Suprapubic skin (tissue), 4 donors: ENCODE measurements at places on chromosomes 13 and 19.

DNA sequence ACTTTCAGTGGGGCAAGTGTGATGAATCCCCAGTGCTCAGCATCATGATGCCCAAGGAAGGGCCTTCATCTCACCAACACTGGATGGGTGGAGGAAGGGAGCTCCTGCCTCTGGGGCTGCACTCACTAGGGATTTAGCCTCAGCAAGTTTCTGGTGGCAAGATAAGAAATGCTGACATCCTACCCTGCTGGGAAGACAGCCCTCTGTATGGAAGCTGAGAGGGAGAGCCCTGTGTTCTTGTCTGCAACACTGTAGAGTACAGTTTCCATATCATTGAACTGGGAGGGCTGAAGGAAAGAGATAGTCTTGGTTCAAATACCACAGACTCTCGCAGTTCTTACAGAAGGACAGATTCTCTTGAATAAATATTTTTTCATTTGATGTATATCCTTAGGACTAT lies 7.3 kb upstream of the ZNF460 start:
- DNase-seq = no peak

- DNase-seq = no peak
Observed at GRCh38 chr19:50378169-50378862, 2.1 kb downstream of the NR1H2 start.

GRCh38 chr19:45659096-45659729 lies 8.8 kb upstream of the GIPR start:
- no peak for DNase-seq

DNA sequence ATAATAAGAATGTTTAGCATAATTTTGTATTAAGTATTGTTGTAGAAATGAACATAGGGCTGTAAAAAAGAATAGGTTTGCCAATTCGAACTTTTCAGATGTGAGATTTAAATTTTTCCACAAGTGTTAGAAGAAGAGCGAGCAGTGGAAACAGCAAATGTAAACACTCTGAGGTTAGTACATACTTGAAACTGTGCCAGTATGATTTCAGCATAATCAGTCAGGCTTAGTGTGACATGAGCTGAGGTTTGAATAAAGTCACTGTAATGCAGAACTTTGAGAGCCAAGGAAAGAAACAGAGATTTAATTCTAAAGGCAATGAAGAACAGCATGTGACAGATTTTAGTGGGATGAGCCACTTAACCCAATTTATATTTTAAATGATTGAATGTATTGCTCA lies 2166.4 kb downstream of the PCDH9 start:
- DNase-seq = no peak

GRCh38 chr13:48798180-48798579 lies 144.5 kb downstream of the CYSLTR2 start:
- DNase-seq = no peak

DNA sequence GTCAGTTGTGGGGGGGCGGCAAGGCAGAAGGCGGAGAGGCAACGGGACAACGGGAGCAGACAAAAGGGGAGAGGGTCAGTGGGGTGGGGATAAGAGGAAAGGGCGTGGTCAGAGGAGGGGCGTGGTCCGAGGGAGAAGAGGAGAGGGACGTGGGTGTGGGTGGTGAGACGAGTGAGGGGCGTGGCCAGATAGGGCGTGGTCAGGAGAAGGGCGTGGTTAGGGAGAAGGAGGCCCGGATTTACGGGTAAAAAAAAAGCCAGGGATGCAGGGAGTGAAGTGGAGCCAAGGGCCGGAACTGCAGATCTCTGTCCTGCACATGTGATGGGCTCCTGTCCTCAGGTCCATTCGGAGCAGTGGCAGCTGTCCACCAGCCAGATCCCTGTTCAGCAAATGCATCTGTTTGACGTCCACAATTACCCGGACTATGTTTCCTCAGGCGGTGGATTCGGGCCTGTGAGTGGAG lies 21.5 kb downstream of the CPT1C start:
- no peak for DNase-seq

DNA sequence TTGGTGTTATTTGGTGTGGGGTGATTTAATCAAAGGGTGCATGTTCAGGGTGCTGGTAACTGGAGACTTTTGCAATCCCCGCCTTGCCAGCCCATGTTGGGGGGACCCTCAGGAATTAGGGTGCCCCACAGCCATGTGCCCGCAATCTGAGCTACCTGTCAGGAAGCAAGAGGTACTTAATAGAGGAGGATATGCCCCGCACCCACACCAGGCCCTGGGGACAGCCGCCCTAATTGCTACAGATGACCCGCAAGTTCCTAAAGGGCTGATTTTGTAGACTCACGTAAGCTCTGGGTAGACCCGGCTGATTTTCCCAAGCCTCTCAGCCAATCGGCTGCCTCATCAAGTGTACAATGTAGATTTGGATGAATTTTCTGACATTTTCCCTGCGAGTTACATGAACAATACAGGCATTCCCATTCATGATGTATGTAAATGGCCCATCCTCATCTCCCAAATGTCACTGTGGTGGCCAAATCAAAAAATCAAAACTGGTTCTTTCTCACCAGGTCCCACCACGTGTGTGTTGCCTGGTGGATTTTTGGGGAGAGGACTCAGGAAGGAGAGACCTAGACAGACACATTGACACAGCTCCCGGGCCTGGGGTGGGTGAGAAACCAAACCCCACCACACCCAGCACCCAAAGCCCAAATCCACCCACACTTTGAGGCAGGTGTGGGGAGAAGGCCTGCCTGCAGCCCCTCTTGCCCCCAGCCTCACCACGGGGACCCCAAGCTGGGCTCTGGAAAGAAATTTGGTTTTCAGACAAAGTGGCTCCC lies 119.2 kb upstream of the SPACA7 start:
- no peak for DNase-seq

DNA sequence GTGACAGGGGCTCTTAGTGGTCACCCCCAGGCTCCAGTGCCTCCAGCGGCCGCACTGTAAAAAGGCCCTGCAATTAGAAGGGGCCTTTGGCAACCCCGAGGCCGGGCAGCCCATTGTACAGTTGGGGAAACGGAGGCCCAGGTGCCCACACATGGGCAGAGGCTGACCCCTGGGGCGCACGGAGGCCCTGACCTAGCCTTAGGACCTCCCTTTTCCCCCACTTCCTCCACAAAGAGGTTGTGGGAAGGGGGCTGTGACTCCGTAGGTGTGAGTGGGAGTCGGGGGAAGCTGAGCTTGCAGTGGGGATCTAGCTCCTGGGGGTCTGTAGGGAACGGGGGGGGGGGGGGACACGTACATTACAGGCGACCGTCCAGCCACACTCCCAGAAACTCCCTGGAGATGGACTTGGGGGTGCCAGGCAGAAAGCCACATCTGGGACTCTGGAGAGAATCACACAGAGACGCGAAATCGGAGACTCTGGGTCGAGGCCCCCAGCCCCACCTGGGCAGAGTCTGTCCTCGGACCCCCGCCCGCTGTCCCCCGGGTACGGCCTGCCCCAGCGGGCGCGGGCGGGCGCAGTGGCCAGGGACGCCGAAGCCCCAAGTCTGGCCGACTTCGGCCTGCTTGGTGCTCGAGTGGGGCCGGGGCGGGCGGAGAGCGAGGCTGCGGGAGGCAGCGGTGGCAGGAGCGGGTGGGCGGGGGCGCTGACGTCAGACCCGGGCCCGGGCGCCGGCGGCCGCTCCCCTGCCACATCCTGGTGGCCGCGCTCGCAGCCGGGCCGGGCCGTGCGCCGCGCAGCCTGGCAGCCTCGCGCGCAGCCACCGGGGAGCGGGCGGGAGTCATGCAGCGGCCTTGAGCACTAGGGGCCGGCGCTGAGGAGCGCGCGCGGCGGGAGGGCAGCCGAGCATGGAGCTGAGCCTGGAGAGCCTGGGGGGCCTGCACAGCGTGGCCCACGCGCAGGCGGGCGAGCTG lies at the start of gene ONECUT3:
Gene ONECUT3 (plus strand): TSS at position 750 of the 972 bp plus-strand sequence. CDS start 157 bp downstream, at position 907.
- DNase-seq = no peak

GRCh38 chr19:55669418-55670279 lies 5.4 kb upstream of the EPN1 start:
- no peak for DNase-seq

GRCh38 chr13:42753697-42754096 lies 27.7 kb upstream of the FAM216B start:
- DNase-seq = no peak

GRCh38 chr19:38425810-38426466 lies at the start of gene RASGRP4:
Gene RASGRP4, minus strand, starts transcription at chr19:38426219. Its CDS starts 128 bp downstream, at chr19:38426091.
- no peak for DNase-seq

DNA sequence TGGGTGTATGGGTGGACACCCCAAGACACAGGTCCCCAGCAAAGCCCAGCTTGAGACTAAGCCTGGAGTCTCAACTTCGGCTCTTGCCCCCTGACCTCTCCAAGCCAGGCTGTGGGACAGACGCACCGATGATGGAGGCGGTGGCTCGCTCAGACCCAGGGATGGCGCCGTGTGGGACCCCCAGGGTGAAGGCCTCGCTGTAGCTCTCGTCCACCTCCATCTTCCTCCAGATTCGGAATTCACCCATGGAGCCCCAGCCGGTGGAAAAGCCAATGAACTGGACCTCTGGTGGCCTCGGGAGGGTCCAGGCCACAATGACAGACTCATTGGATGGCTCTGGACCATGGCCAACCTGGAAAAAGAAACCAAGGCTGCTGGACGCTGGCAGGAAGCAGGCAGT lies 39.1 kb downstream of the F2RL3 start:
- no peak for DNase-seq

DNA sequence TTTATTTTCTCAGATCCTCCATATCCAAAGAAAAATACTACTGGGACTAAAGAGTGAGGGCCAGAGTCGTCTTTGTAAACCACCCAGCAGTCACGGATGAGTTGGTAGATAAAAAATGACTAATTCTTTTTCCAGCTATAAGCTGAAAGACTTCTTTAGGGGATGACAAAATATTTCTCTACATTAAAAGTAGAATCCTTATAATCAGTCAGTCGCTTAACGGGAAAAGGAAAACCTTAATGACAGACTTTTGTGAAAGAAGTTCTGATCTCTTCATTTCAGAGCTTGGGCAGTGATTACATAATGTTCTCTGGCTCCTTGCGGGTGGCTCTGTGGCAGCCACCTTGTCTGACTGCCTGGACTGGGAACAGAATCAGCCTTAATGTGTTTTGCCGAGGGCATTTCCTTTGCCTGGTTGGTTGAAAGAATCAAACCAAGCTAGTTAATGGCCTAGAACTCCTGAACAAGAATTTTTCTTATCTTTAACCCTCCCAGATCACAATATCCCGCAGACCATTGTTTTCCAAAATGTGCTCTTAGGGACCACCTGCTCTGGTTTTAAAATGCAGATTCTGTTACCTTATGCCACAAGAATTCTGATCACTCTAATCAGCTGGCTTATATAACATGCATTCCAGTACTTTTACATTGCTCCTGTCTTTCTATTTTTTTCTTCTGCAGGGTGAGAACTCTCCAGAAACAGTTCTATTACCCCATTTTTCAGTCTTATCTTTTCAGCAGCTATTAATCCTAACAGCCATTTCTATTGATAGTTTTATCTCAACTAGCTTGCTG lies 2.5 kb downstream of the ITM2B start:
- no peak for DNase-seq
